ENCODE measurements at places on chromosomes 4 and X.

- DNase-seq: no peak
These were observed 154.0 kb downstream of the EVC2 start for GRCh38 chr4:5554376-5554775.

DNA sequence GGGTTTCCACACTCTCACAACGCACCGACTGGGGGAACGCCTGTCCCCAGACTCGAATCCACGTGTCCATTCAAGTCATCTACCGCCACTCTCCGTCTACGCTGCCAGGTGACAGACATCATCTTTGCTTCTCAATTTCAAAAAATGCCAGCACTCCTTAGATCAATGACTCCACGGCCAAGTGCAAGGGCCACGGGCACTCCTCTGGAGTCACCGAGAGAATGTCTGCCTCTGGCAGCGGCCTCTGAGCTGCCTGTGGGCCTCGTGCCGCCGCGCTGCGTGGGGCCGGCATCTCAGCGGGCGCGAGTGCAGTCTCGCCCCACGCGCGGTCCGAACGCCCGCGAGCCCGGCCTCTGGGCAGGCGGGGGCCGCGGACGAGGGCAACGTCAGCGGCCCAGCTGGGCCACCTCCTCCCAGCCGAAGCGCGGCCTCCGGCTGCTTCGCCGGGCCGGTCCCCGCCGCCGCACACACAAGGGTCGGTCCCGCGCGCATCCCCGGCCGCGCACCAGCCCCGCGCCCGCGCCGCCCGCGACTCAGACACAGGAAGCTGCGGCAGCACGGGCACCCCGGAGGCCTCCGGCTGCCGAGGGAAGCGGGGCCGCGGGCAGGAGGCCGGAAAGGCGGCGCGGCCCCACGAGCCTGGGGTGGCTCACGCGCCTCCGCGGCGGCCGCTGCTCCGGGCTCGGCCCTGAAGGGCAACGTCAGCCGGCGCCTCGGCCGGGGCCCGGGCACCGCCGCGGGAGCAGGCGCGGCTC lies 450 bp downstream of the ACSL1 start:
- peak; percentile 54 for DNase-seq

DNA sequence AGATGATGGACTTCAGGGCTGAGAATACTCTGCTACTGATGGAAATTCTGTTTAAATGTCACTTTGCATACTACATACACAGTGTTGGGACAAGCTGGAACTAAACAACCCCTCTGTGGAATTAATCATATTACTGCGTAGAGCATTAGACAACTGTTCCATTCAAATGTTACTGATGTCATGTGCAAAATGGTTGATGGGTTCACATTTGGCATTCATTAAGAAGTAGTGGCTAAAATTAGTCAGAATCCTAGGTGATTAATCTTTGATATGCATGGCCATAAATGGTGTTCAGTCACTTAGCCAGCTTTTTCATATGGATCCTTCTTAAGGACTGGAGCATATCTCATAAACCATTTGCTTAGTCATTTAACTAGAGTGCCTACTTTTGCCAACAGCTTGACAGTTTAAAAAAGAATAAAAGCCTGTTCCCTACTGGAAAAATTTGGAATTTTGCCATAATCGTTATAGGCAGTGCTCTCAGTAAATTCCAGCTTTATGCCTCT lies 105.2 kb downstream of the RNF150 start:
- no peak for DNase-seq

DNA sequence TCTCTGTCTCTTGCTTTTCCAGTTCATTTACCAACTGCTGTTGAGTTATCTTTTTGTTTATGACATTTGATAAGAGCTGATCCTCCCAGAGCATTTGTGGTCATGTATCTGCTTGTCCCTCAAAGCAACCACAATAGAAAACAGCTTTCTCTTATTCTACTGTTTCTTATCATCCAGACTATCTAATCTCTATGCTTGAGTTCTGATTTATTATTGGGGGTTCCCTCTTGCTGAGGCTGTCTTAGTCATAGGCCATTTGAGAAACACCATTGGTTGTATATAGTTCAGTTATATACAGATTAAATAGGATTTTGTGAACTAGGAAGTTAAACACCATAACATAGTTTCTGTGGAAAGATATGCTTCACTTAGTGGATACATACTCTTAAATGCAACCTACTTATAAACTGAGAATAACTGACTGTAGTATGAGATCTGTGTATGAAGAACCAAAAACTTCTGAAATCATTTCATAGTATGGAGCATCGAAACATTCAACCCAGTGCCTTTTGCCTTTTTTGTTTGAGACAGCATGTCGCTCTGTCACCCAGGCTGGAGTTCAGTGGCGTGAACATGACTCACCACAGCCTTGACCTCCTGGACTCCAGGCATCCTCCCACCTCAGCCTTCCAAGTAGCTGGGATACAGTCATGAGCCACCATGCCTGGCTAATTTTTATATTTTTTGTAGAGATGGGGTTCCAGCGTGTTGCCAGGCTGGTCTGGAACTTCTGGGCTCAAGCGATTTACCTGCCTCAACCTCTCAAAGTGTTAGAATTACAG lies 75.8 kb downstream of the STIM2 start:
- no peak for DNase-seq

- no peak for DNase-seq
These were observed 74.7 kb downstream of the TRAM1L1 start for GRCh38 chr4:117010671-117011070.

- no peak for DNase-seq
These were observed 15.1 kb upstream of the INTS6L start for GRCh38 chrX:135505351-135505750.

DNA sequence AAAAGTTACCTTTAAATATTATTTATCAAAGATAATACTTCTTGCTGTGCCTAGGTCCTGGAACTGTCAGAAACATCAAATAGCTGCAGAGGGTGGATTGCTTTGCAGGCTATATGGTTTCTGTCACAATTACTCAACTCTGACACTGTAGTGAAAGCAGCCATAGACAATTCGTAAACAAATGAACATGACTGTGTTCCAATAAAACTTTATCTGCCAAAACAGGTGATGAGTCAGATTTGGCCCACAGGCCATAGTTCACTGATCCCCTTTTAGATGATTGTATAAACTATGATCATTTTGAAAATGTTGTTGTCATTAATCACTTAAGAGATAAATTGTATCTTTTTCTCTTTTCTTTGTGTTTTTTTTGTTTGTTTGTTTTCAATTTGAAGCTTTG lies 8.4 kb upstream of the MEPE start:
- DNase-seq: no peak

- no peak for DNase-seq
These were observed 59.1 kb downstream of the FREM3 start for GRCh38 chr4:143641361-143641760.

DNA sequence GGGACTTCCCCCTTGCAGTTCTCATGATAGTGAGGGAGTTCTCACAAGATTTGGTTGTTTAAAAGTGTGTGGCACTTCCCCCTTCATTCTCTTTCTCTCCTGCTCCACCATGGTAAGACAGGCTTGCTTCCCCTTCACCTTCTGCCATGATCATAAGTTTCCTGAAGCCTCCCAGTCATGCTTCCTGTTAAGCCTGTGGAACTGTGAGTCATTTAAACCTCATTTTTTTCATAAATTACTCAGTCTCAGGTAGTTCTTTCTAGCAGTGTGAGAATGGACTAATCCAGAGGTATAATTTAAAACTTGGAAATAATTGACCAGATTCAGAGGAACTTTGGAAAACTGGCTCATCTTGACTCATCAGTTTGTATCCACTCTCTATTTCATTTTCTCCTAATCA lies 129.0 kb downstream of the TMEM47 start:
- no peak for DNase-seq

- no peak for DNase-seq
These were observed 20.7 kb upstream of the CLGN start for GRCh38 chr4:140448162-140448561.

DNA sequence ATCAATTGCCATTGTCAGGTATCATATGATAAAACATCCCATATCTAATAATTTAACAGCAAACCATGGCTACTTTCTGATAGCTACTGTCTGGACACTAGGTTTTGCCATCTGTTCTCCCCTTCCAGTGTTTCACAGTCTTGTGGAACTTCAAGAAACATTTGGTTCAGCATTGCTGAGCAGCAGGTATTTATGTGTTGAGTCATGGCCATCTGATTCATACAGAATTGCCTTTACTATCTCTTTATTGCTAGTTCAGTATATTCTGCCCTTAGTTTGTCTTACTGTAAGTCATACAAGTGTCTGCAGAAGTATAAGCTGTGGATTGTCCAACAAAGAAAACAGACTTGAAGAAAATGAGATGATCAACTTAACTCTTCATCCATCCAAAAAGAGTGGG lies 7.0 kb downstream of the NPY5R start:
- DNase-seq: no peak

DNA sequence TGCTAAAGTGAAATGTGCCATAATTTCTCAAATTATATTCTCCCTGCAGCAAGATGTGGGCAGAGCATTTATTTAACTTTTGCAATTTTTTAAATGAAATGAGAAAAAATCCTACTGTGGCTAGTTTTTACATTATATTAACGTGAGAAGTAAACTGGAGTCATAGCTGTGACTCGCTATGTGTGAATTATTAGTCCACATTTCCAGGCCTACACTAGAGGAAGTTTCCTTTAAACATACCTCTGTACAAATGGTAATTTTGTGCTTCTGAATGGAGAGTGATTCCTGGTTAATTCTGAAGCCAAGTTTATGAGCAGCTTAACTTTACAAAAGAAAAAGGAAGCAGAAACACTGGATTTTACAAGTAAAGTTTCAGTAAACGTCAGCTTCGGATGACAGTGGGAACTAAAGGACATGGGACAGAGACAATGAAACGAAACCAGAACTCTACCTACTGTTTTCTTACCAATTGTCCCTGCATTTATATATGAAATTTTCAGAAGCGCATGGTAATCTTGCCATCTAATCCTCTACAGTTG lies 72.4 kb downstream of the FBXO8 start:
- DNase-seq: no peak

DNA sequence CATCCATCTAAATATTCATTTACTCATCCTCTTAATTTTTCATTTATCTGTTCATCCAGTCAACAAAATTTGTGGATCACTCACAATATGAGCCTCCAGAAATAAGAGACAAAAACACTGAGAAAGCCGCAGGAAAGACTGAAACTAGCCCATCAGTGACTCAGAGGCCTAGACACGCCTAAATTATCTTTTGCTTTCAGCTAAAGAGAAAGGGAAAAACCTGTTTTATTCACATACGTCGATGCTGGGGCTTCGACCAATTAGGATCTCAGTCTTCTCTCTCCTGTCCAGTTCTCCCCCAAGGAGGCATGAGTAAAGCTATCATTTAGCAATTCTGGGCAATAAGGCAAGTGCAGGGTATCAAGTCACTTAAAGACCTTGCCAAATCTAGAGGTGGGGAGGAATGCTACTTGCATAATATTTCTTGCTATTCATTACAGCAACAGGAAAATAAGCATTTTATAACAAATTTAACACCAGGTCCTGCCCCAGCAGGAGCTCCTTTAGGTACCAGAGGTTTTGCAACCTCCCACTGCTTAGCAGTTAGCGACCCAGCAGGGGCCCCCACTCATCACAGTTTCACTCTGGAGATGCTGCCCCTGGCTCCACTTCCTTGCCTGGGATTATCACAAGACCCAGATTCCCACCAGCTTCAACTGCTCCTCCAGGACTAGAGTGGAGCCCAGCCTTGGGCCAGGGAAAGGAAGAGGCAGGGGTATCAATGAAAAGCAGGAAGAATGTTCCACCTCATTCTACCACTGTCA lies 30.1 kb upstream of the TMEM154 start:
- peak; percentile 31 for DNase-seq
